Activated naive CD4-positive, alpha-beta T cell treated with anti-CD3 and anti-CD28 coated beads for 36 hours (primary cell): ENCODE measurements at places on chromosomes 1 and 21. TPM values are rescaled to one million over a fixed set of nuclear protein-coding genes. Genes with fewer than 3 reads are reported as not detected.

Gene KRTAP12-2
- not detected for total RNA-seq

Gene DR1
- 76.3 TPM for total RNA-seq

Gene GORAB
- total RNA-seq: 9.5 TPM

DNA sequence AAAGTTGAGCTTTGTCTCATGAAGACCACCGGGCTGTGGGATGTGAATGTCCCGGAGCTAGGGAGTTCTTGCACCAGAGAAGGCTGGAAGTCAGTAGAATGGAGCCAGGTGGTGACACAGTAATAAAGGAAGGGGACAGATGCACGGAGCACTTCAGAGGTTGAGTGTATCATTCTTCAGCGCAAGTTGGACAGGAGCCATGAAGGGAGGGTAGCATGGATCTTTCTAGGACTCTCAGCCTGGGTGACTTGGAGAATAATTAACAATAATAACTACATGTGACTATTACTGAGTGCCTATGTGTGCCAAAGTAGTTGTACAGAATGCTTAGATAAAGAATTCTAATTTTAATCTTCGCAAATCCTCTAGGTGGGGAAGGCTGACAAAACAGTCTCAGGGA, 258.7 kb upstream of the AJAP1 start:
- DNase-seq: no peak

DNA sequence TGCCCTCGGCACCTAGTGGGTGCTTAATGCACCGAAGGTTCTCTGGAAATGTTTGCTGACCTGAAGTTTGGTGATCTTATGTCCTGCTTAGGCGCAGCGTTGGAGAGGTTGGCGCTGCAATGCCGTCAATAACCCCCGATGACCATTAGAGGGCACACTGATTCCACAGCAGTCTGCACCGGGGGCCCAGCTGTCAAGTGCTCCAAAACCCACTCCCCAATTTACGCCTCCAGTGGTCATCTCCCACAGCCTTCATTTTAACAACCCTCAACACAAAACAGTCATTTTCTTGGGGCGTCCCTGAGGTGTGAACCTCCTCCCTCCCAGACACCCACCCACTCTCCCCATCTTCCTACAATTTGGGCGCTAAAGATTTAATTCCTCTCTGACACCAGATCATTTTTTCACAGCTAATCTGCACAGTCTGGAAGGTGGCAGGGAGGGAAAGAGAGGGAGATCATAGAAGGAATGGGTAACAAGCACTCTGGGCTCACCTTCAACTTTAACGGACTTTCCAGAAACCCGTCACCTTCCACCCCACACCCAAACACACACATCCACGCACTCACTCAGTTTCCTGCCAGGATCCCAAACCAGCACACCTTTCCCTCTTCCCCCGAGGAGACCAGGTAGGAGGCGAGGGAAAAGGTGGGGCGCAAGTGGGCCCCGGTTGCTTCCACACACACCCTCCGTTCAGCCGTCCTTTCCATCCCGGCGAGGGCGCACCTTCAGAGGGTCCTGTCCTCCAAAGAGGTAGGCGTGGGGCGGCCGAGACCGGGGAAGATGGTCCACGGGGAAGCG, 570 bp upstream of the NPR1 start:
- peak; percentile 63 for DNase-seq

DNA sequence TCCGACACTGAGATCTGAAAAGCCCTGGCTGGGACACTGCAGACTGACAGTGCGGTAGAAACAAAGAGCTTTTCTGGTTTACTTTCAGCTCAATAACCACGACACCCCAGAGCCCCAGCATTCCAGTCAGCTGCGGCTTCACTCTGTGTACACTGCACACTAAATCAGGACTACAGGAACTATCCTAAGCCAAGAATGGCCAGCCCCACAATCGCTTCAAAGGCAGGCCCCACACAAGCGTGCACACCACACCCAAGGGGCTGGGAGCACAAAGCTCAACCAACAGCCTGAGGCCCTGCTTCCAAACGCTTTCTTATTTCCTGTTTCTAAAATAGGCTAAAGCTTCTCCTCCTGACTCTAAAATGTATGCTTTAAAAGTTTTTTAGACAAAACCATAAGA, 28.4 kb downstream of the URB1 start:
- no peak for DNase-seq

DNA sequence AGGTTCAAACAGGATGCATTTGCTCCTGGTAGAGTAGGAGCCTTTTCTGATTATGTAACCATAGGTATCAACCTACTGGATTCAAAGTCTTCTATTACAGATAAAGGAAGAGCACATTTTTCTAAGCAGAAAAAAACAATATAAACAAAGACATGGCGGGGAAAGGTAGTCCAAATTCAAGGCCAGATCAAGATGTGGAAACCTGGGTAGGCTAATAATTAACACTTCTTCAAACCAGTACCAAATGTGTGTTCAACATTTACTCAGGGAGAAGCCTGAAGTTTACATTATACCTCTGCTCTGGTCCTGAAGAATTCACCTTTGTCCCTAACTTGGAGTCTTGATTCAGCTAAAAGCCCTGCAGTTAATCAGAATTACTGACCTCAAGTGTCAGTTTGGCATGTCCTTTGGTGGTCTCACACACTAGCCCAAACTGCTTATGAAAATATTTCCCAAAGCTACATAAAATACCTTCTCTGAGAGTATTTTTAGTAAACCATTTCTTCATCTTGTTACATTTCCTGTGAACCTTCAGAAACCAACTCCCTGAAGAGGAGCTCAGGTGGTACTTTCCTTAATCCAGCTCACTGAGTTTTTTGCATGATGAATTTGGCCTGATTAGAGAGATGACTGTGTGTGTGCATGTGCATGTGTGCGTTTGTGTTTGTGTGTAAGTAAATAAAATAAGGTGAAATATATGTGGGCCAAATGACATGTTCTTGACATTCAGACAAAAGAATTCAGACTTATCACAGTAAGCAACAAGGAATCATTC, 70.2 kb downstream of the TOR3A start:
- no peak for DNase-seq

GRCh38 chr1:207407655-207408260, 46.4 kb upstream of the CR2 start:
- DNase-seq: no peak

DNA sequence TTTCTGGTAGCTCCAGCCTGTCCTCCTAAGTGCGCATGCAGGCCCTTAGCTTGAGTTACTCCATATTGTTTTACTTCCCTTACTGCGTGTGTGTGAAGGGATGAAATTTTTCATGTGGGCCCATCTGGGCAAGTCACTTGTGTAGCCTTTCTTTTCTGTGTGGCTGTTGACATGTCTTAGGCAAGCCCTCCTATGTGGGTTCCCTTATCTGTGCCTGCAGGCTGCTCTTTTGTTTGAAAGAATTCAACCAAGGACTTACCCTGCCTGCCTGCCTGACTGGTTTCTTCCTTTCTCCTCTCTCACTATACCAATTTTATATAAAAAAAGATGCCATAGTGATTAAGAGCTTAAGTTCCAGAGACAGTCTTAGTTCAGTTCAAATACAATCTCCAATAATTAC, 249.3 kb downstream of the ATG4C start:
- DNase-seq: no peak

DNA sequence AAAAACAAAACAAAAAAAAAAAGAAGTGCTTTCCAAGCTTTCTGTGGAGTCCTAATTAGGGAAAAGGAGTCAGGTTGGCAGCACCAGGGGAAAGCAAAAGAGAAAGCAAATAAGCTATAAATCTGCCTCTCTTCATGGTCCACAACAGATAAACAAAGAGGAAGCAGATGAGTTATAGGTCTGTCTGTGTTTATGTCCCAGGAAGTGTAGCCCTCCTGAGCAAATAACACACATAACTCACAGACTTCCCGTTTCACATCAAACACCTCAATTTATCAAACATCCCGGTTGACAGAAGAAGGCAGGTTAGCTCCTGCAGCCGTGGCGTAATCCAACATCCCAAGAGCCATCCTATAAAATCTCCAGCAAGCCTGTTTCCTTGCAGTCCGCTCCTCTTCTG, 5.6 kb upstream of the SLC2A5 start:
- DNase-seq: no peak

DNA sequence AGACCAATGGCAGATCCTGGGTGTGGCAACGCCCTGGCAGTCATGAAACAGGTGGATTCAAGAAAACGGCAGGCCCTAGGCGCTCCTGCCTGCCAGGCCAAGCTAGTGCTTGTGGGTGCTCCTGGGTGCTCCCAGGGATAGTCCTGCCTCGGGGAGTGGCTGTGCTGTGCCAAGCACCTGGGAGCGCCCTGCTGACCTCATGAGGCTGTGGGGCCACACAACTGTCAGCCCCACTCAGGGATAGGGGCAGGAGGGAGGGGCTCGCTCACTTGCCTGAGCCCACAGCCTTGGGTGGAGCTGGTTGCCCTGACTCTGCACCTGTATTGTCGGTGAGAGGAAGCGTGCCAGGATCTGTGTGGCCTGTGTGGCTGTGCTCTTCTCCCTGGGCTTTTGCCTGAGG, 9.4 kb downstream of the SNAP47 start:
- no peak for DNase-seq

Gene HAO2
- not detected for total RNA-seq

Gene TTC22
- 6.9 TPM for total RNA-seq

- DNase-seq: no peak
Observed at GRCh38 chr1:51306950-51307349, 23.4 kb downstream of the TTC39A start.

DNA sequence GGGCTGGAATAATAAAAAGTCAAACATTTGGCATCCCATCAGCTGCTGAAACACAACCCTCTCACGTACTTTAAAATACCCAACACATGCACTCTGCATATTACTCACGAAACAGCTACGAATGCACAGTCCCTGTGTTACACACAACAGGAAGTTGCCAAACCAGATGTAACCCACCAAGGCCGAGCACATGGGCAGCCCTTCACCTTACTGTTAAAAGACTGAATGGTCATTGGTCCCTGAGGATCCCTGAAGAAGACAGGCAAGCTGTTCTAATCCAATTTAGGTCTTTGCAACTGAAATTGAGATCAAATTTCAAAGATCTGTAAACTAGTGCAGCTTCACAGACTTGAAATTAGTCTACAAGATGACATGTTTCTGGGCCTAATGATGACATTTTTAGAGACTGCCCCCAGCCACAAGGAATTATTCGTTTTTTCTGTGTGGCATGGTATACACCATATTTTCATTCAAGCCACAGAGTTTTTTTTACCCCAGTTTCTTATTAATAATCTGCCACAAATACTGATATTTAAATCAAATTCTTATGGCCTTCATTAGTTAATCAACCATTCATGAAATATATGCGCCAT, 25.6 kb upstream of the IER5 start:
- DNase-seq: peak; percentile 57

DNA sequence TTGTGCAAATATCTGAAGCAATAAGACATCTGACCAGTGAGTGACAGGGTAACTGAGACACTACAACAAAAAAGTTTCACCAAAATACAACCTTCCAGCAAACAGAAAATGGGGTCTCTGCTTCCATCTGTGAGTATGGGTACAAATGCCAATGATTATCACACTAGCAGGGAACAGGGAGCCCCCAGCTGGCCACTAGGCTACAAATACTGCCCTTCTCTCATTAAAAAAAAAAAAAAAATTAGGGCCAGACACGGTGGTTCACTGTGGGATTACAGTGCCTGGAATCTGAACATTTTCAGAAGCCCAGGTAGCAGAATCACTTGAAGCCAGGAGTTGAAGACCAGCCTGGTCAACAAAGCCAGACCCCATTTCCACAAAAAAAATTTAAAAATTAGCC, 48.4 kb upstream of the EDARADD start:
- DNase-seq: peak; percentile 18

GRCh38 chr1:2543543-2544092, 12.6 kb upstream of the TNFRSF14 start:
- DNase-seq: no peak

- no peak for DNase-seq
Observed at GRCh38 chr1:103953386-103953785, 203.7 kb downstream of the AMY1C start.

Gene PLA2G2F
- total RNA-seq: not detected

DNA sequence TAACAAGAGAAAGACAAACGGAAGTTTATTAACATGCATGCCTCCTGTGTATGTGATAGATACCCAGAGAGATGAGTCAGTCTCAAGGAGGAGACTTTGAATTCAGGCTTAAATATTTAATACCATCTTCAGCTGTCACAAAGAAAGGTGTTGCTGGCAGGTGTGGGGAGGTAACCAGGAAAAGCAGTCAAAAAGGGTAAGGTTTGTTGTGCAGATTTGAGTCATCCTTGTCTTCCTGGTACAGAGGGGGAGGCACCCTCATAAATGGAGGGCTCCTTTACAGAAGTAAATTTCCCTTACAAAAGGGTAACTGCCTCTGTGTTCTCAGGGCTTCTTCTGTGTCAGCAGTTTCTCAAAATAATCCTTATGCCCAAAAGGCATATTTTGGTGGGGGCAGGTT, 75.2 kb upstream of the B3GALT5 start:
- no peak for DNase-seq

Gene RIMS3
- 3.6 TPM for total RNA-seq

- no peak for DNase-seq
Observed at GRCh38 chr1:156500543-156500792, at the start of gene MEF2D. MEF2D (minus strand) TSS chr1:156500775; CDS start chr1:156483292, 17,483 bp downstream.

DNA sequence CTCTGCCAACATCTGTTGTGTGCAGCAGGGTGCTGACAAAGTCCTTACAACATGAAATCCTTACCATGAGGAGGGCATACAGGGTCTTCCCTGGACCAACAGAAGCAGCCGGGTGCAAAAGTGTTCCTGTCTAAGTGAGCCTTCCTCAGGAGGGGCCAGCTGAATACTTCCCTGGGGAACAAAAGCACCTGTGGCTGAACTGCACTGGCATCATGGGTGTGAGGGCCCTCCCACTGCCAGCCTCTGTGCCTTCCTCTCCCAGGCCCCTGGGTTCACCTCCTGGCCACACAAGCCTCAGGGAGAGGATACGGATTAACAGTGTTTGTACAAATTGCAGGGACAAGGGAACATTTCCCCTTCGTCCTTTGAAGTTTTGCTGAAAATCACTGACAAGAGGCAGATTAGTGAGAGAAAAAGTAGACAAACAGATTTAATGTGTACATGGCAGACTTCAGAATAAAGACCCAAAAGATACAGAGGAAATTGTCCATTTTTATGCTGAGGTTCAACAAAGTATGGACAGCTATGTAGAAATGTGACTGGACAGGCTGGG, 91.0 kb upstream of the PPM1J start:
- DNase-seq: no peak

- no peak for DNase-seq
Observed at GRCh38 chr1:194342484-194343262, 1156.3 kb upstream of the B3GALT2 start.

GRCh38 chr1:11354893-11355553, 82.0 kb downstream of the UBIAD1 start:
- DNase-seq: no peak

Gene COL11A1
- not detected for total RNA-seq
